ENCODE measurements at places on chromosomes 6 and 20. TPM values are rescaled to one million over a fixed set of nuclear protein-coding genes. Genes with fewer than 3 reads are reported as not detected.

The HSPA1L gene
- total RNA-seq = 0.87 TPM

The RAET1L gene
- total RNA-seq = not detected

The VSX1 gene
- not detected for total RNA-seq

The RALY gene
- 61.7 TPM for total RNA-seq

The SLC22A23 gene
- 59.3 TPM for total RNA-seq

The MYBL2 gene
- 2.2 TPM for total RNA-seq

The MYT1 gene
- total RNA-seq = not detected

The SF3B5 gene
- total RNA-seq = 98.2 TPM

The PTCHD4 gene
- 5.0 TPM for total RNA-seq

The TNFAIP3 gene
- 2.2 TPM for total RNA-seq

- DNase-seq = no peak
Measured at GRCh38 chr20:57051096-57051495, 215.3 kb downstream of the BMP7 start.

DNA sequence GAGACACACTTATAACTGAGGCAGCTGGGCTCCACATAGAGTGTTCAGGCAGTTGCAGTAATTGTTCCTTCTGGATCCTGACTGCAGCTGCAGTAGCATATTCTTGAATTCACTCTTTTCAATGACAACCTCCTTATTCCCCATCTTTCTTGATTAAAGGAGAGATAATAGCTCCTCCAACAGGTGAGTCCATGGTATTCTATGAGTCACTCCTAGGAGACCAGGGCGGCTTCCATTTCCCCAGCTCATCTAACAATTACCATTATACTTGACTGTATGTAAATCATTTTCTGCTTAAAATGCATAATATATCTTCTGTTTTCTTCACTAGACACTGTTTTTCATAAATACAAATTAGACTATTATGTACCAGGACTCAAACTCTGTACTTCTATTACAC is 62.4 kb downstream of the TENT5A start:
- DNase-seq = no peak

DNA sequence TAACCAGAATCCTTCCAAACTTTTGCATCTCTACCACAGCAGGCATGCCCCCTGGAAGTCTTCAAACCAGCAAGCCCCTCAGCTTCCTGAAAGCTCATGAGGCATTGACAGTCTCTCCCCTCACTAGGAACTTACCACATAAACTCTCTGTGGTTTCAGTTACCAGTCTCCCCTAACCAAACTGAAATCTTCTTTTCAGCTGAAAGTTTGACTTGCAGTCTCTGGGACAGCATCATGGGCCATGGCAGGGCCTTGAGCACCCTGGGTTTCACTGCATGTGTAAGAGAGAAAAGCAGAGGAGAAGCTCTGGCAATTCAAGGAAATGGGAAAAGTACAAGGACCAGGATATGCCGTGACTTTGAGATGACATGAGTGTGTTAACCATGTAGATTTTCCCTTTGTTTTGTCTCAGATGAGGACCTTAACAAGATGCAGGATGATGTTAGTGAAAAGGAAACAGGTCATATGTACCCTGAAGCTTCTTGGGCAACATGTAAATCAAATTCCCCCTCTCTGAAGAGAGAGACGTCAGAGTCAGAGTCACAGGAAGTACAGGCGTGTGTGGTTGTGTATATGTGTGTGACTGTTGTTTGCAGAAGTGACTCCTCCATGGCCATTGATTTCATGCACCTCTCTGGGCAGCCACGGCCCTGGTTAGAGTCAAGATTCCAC is 106.3 kb downstream of the TNFRSF21 start:
- DNase-seq = no peak

DNA sequence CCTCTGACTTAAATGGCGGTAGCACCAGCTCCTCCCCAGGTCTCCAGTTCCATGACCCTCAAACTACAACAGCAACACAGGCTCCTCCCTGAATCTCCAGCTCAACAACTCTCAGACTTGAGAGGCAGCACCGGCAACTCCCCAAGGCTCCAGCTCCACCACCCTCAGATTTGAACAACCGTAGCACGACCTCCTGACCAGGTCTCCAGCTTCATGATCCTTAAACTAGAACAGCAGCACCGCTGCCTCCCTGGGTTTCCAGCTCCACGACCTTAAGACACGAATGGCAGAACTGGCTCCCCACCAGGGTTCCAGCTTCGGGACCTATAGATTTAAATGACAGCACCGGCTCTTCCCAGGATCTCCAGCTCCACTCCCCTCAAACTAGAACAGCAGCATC is 325.8 kb downstream of the PREX1 start:
- no peak for DNase-seq

DNA sequence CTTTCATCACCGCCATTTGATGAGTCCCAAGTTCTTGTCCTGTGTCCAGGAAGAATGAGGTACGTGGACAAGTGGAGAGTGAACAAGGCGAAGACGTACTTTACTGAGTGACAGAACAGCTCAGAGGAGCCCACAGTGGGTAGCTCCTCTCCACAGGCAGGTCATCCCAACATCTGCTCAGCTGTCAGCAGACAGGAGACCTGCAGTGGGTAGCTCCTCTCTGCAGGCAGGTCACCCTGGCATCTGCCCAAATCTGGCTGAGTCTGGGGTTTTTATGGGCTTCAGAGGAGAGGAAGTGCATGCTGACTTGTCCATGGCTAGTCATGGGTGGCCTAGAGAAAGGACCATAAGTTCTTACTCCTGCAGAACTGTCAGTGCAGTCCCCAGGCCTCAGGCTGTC is 32.7 kb upstream of the PDYN start:
- DNase-seq = no peak

DNA sequence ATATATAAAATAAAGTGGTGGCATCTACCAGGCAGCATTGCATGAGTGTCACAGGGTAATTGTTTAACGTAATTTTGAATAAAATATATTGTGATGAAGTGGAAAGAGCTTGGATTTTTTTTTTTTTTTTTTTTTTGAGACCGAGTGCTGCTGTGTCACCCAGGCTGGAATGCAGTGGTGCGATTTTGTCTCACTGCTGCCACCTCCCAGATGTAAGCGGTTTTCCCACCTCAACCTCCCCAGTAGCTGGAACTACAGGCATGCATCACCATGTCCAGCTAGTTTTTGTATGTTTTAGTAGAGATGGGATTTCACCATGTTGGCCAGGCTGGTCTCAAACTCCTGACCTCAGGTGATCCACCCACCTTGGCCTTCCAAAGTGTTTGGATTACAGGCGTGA is 81.1 kb upstream of the SMIM8 start:
- no peak for DNase-seq

DNA sequence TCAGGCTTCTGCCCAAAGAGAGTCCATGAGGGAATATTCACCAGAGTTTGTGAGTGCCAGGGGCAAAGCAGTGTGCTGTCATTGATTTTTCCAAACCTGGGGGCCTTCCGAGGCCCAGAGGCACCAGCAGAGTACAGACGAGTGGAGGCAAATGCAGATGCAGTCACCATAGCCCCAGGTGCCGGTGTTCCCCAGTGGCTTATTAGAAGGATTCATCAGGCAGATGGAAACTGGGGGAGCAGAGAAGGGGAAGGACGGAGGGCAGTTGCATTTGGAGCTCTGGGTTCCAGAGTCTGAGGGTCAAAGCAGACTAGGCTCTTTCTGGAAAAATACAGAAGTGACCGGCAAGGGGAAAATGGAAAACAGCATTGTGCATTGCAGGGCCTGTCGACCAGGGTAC is 184.2 kb downstream of the ANKRD60 start:
- no peak for DNase-seq

DNA sequence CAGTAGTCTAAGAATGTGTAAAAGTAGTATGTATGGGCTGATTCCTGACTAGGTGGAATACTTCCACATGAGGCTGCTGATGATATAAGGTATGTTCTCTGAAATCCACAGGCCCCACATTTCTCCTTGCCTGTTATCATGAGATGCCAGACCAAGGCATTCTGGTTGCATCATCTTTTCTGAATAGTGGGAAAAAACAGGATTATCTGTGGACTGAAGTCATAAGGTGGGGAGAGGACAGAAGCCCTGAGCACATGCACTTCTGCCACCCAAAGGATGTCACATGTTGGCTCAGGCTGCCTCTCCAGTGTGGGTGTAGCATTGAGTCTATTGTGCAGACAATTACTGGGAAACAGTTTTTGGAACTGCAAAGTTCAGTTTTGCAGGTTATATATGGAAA is 184.5 kb upstream of the RAB32 start:
- DNase-seq = no peak

DNA sequence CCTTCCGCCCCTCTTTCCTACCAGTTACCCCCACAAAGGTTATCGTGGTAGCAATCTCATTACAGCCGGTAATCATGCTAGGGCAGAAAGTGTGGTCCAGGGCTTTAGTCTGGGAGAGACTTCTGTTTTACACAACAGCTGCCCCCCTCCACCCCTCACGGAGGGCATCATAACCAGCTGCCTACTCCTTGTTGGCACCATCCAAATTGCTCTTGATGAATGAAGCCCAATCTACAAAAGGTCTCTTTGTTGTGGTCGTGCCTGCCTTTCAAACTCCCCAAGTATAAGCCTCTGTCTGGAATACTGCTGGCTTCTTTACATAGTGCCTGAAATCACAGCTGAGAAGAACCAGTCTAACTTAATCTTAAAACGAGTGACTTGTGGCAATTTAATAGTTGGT is 157.9 kb downstream of the INSM1 start:
- DNase-seq = no peak

- DNase-seq = no peak
Measured at GRCh38 chr6:90691823-90692222, 105.0 kb upstream of the MAP3K7 start.

GRCh38 chr6:147560670-147561069 is 52.2 kb downstream of the SAMD5 start:
- no peak for DNase-seq

- DNase-seq = no peak
Measured at GRCh38 chr6:42095094-42095493, 44.8 kb downstream of the TAF8 start.

DNA sequence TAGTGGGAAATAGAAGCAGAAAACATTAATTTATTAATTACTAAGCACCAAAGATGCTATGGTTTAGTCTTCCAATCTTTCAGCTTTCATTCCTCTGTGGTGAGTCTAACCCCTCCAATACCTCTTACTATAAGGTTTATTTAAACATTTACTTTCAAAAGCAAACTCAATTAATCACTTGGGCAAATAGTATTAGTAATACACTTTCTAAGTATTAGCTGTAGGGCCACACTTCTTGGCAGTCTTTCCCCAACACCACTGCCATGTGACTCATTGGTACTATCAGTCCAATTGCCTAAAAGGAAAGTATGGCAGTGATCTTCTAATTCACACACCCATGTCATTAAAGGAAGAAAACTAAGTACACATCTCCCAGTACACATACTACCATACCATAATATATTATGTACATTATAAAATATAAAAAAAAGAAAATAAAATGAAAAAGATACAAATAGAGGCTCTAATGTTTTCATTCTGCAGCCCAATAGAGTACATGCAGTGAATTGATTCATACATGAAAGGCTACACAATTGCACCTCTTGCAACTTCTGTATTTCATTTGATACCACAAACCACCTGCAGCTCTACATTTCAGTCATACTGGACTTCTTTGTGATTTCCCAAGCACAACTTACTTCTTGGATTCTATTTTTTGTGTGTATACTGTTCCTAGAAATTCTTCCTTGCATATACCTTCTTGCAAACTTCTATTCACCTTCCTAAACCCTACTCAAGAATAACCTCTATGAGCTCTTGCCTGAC is 218.6 kb downstream of the PKHD1 start:
- DNase-seq = no peak

- no peak for DNase-seq
Measured at GRCh38 chr6:117389227-117390057, 36.3 kb downstream of the ROS1 start.

- no peak for DNase-seq
Measured at GRCh38 chr20:57787990-57788781, 78.4 kb upstream of the PMEPA1 start.

- no peak for DNase-seq
Measured at GRCh38 chr6:33488339-33488738, 34.0 kb downstream of the ZBTB9 start.

- DNase-seq = no peak
Measured at GRCh38 chr6:12125396-12125795, 113.3 kb downstream of the HIVEP1 start.

Data from lung microvascular endothelial cell (primary cell).